ENCODE measurements at places on chromosomes 4 and X.

DNA sequence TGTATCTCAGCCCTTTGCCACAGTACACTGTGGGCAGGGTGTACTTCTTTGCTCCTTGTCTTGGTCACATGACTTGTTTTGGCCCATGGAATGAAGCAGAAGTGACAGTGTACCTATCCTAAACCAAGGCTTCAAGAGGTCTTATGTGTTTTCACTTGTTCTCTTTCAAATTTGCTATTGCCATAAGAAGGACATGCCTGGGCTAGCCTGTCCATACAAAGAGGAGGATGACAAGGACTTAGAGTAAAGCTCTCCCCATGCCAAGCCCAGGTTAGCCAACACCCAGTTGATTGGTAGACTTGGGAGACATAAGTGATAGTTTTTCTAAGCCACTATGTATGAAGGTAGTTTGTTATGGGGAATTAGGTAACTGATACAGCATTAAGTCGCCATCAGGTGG lies 141.1 kb upstream of the MID1 start:
- DNase-seq: no peak

DNA sequence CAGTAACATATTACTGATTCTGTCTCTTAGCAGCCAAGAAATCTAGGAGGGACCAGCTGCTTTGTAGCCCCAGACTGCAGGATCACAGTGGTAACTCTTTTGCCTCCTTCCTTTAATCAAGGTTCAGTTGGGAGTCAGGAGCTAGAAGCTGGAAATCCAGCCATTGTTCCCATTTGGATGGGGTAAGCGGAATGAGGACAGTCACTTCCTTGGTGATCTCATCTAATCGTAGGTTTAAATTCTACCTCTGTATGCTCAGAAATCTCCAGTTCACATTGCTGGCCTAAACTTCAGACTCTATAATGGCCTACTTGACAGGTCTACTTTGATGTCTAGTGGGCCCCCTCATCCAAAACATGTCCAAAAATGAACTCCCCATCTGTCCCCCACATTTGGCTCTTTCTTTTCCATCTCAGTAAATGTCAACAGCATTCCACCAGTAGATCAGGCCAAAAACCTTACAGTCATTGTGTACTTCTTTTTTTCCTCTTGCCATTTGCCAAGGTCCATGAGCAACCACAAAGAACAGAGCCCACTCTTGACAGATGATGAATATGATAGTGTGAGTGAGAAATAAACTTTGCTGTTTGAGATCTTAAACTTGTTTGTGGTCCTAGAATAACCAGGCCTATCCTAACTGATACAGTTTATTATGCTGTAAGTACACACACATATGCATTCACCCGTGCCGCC lies 40.1 kb downstream of the WWC2 start:
- no peak for DNase-seq

GRCh38 chr4:173273941-173274340 lies 60.2 kb downstream of the HMGB2 start:
- DNase-seq: no peak

DNA sequence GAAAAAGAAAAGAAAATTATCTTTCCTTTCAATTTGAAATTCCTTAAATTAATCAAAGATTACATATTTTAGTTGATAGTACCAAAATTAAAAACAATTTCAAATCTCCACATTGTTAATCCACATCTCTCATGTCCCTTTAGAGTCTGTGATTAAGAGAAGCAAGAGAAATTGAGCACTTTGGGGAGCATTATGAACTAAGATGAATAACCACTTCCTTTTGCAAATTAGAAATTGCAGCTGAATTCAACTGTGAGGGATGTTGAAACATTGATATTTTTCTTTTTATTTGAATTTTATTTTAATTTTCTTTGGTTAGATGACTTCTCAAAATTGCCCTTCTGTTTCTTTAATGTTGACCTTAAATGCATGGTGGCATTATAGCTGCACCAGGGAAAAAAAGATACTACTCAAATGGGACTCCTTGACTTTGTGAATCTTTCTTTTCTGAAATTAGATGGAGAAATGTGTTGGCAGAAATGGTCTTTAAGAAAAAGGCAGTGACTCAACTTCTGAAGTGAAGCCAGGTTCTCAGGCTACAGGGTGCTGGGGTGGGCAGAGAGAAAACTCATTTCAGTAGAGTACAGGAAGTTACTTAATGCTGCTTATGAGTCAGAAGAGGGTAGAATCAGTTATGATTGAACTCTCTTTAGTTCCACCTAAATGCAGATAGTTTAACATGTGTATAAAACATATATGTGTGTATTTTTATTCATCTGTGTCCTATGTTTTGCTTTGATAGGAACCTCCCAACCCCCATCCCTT lies 92.0 kb upstream of the TNIP3 start:
- peak; percentile 77 for DNase-seq

- no peak for DNase-seq
These were observed 49.6 kb downstream of the CASP3 start for GRCh38 chr4:184599492-184600135.

GRCh38 chr4:123042095-123042494 lies 119.7 kb upstream of the NUDT6 start:
- no peak for DNase-seq

DNA sequence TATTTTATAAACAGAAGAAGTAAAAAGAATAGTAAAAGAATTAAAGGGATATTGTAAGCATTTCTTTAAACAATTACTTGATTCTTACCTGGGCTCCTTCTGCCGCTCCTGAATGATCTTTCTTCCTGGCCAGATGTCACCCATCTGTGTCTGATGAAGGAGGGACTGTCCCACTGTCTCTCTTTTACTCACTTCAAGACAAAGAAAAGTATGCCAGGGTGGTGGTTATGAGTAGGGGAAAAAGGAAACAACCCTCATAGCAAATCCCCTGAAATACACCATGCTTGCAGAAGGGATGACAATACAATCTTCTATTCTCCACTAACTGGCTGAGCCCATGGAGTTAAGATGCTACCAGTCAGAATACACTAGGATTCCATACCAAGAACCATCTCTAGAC lies 31.1 kb downstream of the SYTL4 start:
- no peak for DNase-seq

GRCh38 chr4:36290641-36291040 lies 9.2 kb downstream of the DTHD1 start:
- DNase-seq: no peak
